Ovary (tissue), 10 donors: ENCODE measurements at places on chromosomes 7 and 10. TPM values are rescaled to one million over a fixed set of nuclear protein-coding genes. Genes with fewer than 3 reads are reported as not detected.

Gene BAMBI
- polyA plus RNA-seq = 81.9 TPM

Gene ABCA13
- 0.05 TPM for polyA plus RNA-seq

Gene ZDHHC4
- polyA plus RNA-seq = 92.0 TPM

Gene HMX2
- not detected for polyA plus RNA-seq

Gene PLPP4
- 0.45 TPM for polyA plus RNA-seq

Gene ZP3
- 12.7 TPM for polyA plus RNA-seq

Gene NKX1-2
- not detected for polyA plus RNA-seq

DNA sequence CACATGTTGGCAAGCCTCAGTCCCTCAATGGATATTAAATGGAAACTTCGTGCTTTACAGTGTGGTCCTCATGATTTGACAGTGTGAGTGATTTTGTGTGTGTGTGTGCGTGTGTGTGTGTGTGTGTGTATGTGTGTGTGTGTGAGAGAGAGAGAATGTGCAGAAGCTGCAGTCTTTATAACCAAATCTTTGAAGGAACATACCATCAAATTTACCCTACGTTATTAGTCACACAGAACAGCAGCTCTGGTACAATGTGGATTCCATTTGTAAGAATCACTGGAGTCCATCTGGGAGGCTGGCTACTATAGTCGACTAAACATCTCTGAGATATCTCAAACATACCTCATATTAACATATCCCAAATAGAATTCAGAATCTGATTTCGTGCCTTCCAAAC is 928.0 kb upstream of the POT1 start:
- no peak overlapping the region for H3K4me3 ChIP-seq
- no peak for DNase-seq
- H3K36me3 ChIP-seq = no peaks in the 10 kb centered on the region
- no peak overlapping the region for H3K27ac ChIP-seq

GRCh38 chr7:159083698-159084068 is 61.0 kb downstream of the VIPR2 start:
- H3K27ac ChIP-seq = no peak overlapping the region
- H3K4me1 ChIP-seq = no peaks in the 10 kb centered on the region
- no peaks in the 10 kb centered on the region for H3K27me3 ChIP-seq
- no peak for DNase-seq
- H3K4me3 ChIP-seq = no peak overlapping the region
- H3K36me3 ChIP-seq = no peaks in the 10 kb centered on the region

- peaks cover 7% of the 10 kb centered on the region for H3K4me1 ChIP-seq
- H3K27me3 ChIP-seq = no peaks in the 10 kb centered on the region
- DNase-seq = no peak
- H3K36me3 ChIP-seq = no peaks in the 10 kb centered on the region
Observed at GRCh38 chr10:121514141-121514865, 83.9 kb downstream of the FGFR2 start.

DNA sequence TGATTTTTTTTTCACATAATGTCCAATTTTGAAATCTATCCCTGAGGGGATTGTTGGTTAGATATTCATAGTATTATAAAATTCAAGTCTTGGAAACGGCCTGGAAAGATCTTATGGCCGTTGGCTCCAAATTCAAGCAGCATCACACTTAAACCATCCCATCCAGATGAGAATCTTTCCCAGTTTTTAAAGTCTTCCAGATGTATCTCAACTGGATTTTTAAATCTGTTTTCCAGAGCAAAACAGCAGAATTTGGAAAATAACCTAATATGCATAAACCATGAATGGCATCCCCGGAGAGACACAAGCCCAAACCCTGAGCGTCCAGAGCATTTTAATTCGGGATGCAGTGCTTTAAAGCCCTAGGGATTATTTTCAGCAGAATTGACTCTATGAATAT is 208.2 kb upstream of the PRKCQ start:
- no peak overlapping the region for H3K4me3 ChIP-seq
- no peaks in the 10 kb centered on the region for H3K36me3 ChIP-seq
- H3K4me1 ChIP-seq = peaks cover 7% of the 10 kb centered on the region
- DNase-seq = no peak

- H3K4me3 ChIP-seq = no peak overlapping the region
- DNase-seq = no peak
- no peaks in the 10 kb centered on the region for H3K36me3 ChIP-seq
- peak overlapping the region; percentile 22 for H3K27ac ChIP-seq
Observed at GRCh38 chr10:86673827-86674581, 5.7 kb downstream of the LDB3 start.

GRCh38 chr10:97676770-97677581 is 10.1 kb downstream of the AVPI1 start:
- DNase-seq = peak; percentile 48
- no peaks in the 10 kb centered on the region for H3K4me1 ChIP-seq
- no peak overlapping the region for H3K4me3 ChIP-seq
- no peaks in the 10 kb centered on the region for H3K27me3 ChIP-seq
- H3K27ac ChIP-seq = no peak overlapping the region

GRCh38 chr7:43462836-43463235 is 120.1 kb upstream of the STK17A start:
- DNase-seq = no peak
- no peaks in the 10 kb centered on the region for H3K27me3 ChIP-seq
- H3K27ac ChIP-seq = no peak overlapping the region
- no peaks in the 10 kb centered on the region for H3K36me3 ChIP-seq

- no peaks in the 10 kb centered on the region for H3K36me3 ChIP-seq
- no peak overlapping the region for H3K4me3 ChIP-seq
- H3K27me3 ChIP-seq = no peaks in the 10 kb centered on the region
- no peak for DNase-seq
Observed at GRCh38 chr10:71623986-71624291, 95.6 kb downstream of the C10orf105 start.

DNA sequence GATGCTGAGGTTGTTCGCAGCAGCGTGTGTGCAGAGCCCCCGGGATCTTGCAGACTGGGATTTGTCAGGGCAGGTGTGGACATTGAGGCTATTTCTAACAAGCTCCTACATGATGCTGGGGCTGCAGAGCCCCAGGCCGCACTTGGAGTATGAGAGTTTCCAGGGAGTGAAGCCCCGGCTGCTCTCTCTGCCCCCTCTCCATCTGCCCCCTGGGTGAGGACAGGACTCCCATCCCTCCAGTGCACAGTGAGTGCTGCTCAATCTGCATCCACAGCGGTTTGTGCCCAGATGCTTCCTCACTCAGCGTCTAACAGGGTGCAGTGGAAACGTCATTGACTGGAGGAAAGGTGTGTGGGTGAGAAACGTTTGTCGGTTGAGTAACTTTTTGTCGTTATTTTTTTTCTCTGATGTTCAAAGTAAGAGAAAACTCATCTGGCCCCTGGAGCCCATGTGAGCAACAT is 25.3 kb downstream of the IL2RA start:
- H3K27me3 ChIP-seq = no peaks in the 10 kb centered on the region
- no peak overlapping the region for H3K27ac ChIP-seq
- H3K4me1 ChIP-seq = no peaks in the 10 kb centered on the region

DNA sequence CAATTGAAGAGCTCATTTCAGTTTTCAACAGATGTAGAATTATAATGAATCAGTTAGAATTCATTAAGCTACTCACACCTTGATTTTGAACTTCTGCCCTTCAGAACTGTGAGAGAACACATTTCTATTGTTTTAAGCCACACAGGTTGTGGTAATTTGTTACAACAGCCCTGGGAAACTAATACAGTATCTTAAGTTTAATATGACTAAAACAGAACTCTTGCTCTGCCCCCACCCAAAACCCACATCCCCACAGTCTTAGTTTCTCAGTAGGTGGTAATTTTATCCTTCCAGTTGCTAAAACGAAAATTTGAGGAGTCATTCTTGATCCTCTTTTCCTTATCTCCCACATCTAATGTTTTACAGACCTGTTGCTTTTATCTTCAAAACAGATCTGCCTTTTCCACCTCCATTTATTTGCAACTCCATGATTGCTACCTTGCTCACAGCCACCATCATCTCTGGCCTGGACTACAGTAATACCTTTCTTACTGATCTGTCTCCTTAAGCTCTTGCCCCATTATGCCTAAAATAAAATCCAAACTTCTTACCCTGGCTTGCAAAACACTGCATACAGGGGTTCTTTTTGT is 72.8 kb upstream of the NXPH1 start:
- no peaks in the 10 kb centered on the region for H3K27me3 ChIP-seq
- H3K27ac ChIP-seq = no peak overlapping the region
- DNase-seq = no peak

DNA sequence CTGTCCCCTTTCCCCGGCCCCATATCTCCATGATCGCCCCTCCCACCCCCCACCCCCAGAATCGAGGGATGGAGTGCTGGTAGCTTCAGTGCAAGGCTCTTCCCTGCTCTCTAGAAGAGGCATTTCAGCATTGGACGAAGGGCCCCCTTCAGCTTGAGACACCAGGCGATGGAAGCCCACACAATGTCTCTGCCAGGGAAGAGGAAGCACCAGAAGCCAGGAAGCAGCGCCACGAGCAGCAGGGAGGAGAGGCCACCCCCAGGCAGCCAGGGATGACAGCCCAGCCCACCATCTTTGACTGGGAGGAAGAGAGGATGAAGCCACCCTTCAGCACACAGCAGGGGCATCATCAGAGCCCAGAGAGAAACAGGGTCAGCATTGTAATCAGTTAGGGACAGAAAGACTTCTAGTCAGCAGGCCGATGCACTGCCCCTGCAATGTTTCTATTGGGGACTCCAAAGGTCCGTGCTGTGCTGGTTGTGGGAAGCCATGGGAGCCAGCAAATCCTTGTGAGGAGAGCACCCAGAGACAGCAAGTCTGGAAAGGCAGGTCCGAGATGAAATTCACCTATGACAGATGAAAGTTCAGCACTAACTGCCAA is 15.7 kb downstream of the TMEM72 start:
- H3K27ac ChIP-seq = no peak overlapping the region
- no peak for DNase-seq
- no peaks in the 10 kb centered on the region for H3K36me3 ChIP-seq
- H3K4me1 ChIP-seq = peaks cover 2% of the 10 kb centered on the region
- no peaks in the 10 kb centered on the region for H3K27me3 ChIP-seq

DNA sequence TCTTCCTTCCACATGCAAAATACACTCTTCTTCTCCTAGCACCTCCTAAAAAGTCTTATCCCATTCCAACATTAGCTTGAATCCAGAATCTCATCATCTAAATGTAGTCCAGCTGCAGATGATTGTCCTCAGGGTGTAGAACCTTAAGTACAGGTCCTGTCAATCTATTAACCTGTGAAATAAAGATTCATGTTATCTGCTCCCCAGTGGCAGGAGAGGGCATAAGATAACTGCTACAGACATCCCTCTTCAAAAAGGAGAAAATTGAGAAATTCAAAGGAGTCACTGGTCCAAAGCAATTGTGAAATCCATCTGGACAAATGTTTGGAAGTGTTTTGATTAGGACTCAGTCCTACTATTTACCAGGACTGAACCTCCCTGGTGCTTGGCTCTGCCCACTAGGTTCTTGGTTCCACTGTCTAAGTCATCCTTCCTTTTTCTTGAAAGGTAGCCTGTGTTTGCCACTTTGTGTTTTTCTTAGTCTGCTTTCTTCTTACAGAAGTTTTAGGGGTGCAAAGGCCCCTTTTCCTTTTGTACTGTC is 96.2 kb downstream of the ADD3 start:
- H3K4me3 ChIP-seq = no peak overlapping the region
- no peaks in the 10 kb centered on the region for H3K36me3 ChIP-seq
- DNase-seq = no peak
- no peaks in the 10 kb centered on the region for H3K4me1 ChIP-seq

- no peaks in the 10 kb centered on the region for H3K27me3 ChIP-seq
- DNase-seq = no peak
- H3K4me3 ChIP-seq = peak overlapping the region; percentile 55
- peak overlapping the region; percentile 97 for H3K27ac ChIP-seq
Observed at GRCh38 chr7:155298288-155298833, 683 bp downstream of the INSIG1 start.

DNA sequence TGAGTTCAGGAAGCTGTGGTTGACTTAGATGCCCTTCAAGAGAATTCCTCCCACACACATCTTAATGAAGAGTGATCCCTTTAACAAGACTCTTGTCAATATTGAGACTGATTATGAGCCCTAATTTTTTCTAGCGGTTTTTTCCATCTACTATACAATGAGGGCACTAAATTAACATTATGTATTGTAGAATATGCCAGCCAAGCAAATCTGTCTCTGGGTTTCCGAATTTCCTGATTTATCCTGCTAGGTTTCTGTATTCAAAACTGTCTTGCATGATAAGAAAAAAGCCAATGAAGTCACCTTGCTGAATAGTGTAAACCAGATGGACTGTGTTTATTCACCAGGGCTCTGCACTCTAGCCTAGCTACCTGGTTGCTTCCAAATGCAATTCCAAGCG is 224.2 kb upstream of the KMT2E start:
- H3K27me3 ChIP-seq = no peaks in the 10 kb centered on the region
- H3K27ac ChIP-seq = no peak overlapping the region
- H3K4me1 ChIP-seq = no peaks in the 10 kb centered on the region
- no peaks in the 10 kb centered on the region for H3K36me3 ChIP-seq
- DNase-seq = no peak

DNA sequence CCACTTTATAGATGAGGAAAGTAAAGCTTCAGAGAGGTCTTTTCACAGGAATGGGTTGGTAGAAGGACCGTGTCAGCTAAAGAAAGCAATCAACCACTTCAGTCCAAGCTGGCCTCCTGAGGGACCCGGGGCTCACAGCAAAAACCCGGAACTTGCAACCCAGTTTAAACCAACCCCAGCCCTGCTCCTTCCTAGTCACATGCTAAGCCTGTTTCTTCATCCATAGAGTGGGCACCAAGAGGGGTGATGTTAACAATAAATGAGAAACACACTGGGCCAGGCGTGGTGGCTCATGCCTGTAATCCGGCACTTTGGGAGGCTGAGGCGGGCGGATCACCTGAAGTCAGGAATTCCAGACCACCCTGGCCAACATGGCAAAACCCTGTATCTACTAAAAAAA is 12.1 kb upstream of the NPFFR1 start:
- no peaks in the 10 kb centered on the region for H3K27me3 ChIP-seq
- H3K4me3 ChIP-seq = no peak overlapping the region
- DNase-seq = no peak
- H3K27ac ChIP-seq = peak overlapping the region; percentile 69
- peaks cover 8% of the 10 kb centered on the region for H3K4me1 ChIP-seq
- no peaks in the 10 kb centered on the region for H3K36me3 ChIP-seq
